Esophagus mucosa (tissue), 1 donor: ENCODE measurements at places on chromosomes 2 and 18.

- ATAC-seq, result no peak
Measured at GRCh38 chr2:136486115-136486514, 279.2 kb upstream of the THSD7B start.

- ATAC-seq, result peak; percentile 80
Measured at GRCh38 chr2:239326831-239327535, 73.8 kb downstream of the HDAC4 start.

DNA sequence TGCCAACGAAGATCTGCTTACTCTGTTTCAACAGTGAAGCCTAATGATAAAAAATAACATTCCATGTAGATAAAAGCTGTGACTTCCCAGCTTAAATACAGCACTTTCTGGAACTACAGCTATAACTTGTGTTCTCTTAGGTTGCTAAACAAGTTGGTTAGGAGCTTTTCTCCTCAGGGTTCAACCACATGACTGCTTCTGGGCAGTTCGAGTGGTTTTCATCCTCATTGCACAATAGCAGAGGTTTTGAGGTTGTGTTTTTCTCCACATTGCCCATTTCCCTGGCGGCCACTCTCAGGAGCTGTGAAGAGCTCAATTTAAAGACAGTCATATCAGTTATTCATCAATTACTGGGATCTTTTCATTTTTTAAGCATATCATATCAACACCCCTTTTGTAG is 102.2 kb upstream of the CYP1B1 start:
- peak; percentile 73 for ATAC-seq

DNA sequence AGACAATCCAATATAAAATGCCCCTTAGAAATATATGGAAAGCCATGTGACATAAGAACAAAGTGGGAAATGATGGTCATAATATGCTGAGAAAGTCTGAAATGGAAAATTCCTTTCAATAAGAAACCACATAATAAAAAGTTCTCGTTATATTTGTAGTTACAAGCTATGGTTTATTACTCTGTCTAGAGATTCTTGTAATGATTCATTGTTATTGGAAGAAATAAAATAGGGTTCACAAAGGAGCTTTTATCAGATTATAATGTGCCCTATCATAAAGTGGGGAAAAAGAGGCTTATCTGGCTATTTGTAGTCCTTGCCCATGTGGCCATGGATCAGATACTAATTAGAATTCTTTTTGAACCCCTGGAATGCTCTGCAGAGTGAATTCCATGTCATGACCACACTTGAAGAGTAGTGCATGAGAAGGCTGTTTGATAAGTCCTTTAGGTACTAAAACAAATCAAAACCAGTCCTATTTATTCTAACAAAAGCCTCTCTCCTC is 420.7 kb upstream of the NRP2 start:
- no peak for ATAC-seq

GRCh38 chr2:46554397-46554796 is 75.0 kb downstream of the TMEM247 start:
- no peak for ATAC-seq
